ENCODE measurements at places on chromosomes 1 and 21. TPM values are rescaled to one million over a fixed set of nuclear protein-coding genes. Genes with fewer than 3 reads are reported as not detected.

SDHC gene
- 241 TPM for total RNA-seq

SH2D1B gene
- 0.10 TPM for total RNA-seq

HSD3B2 gene
- not detected for total RNA-seq

FMOD gene
- not detected for total RNA-seq

CHIA gene
- not detected for total RNA-seq

SLC25A34 gene
- 0.43 TPM for total RNA-seq

RXFP4 gene
- total RNA-seq: not detected

PTPN7 gene
- 0.05 TPM for total RNA-seq

MFN2 gene
- 34.8 TPM for total RNA-seq

PGBD2 gene
- total RNA-seq: 3.5 TPM

SLC5A9 gene
- total RNA-seq: not detected

TTC22 gene
- total RNA-seq: not detected

LAD1 gene
- total RNA-seq: 1.0 TPM

LCK gene
- total RNA-seq: 0.06 TPM

APCS gene
- total RNA-seq: not detected

SDC3 gene
- 12.4 TPM for total RNA-seq

EDN2 gene
- total RNA-seq: 46.3 TPM

Data from A549 treated with AZD2906 at 1 μM for 4 hours (cell line).